ENCODE measurements at places on chromosomes 6 and 20.

DNA sequence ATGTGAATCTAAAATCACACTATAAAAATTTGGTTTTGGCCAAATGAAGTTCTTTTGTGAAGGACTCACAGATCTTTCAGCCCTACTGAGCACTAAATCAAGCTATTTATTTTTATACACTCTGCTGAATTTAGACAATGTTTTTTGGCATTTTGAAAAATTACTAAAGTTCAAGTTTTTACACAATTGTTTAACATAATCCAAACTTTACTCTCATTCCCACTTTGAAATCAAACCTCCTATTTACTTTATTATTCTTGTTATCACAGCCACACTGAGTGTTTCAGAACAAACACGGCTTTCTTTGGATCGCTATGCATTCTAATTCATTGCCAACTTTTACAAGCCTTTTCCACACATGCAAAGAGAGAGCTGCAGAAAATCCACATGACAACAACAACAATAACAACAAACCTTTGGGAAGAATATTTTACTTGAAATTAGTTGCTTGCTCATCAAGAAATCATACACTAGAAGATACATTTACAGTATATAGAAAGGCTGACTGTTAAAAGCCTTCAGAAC is 49.1 kb upstream of the TMEM30A start:
- no peak for DNase-seq

DNA sequence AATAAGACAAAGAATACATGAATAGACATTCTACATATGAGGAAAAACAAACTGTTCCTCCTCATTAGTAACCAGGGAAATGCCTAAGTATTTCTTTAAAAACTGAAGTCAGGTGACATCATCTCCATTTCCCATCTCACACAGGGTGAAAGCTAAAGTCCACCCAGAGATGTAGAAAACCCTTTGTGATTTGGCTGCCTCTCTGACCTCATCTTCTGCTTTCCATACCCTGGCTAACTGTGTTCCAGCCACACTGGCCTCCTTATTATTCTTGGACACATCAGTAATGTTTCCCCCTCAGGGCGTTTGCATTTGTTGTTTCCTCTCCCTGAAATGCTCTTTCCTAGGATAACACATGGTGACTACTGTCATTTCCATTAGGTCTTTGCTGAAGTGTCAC is 40.4 kb downstream of the ESF1 start:
- no peak for DNase-seq

GRCh38 chr20:59006167-59006863 is 739 bp downstream of the CTSZ start:
- DNase-seq, result no peak

DNA sequence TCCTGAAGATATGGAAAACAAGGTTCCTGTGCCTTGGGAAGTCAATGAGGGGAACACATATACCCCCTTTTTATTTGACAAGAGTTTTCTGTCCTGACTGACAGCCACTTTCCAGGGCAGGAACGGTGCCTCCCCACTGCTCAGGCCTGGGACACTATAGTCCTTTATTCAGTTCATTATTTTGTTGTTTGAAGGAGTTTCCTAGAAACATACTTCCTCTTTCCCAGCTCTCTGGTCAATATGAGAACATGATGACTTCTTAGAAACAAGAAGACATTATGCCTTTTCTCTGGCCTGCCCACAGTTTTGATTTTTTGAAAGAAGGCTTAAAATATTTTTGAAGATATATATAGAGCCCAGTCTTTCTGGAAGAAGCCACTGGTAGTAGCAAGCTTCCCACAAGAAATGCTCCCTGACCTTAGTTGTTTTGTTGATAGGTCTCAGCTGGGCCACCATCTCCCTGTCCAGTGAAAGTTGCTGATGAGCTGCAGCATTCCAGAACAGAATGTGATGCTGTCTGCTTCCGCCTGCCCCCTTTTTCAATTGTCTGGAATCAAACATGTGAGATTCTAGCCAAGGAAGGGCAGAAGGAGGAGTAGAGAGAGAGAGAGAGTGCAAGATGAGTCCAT is 350.0 kb upstream of the PRND start:
- DNase-seq, result no peak

DNA sequence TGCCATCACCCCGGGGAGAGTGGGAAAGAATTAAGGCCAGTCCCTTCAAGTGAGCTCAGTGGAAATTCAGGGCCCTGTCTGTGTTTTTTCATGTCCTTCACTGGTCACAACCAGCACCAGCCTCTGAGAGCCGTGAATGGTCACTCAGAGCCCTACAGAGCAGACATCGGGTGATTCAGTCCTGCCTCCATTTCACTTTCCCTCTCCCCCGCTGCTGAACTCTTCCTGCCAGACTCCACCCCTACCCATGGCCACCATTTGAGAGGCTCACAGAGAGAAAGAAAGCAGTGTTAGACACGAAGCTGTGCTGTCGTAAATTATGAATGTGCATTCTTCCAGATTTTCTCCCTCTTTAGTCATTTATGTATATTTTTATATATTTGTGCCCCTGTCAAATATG is 5.4 kb downstream of the R3HDML start:
- no peak for DNase-seq

GRCh38 chr6:53058388-53059195 is 6.6 kb upstream of the FBXO9 start:
- DNase-seq, result no peak

- no peak for DNase-seq
Measured at GRCh38 chr6:159094444-159095252, 49.9 kb upstream of the TAGAP start.

GRCh38 chr6:151733680-151734320 is 73.7 kb upstream of the ESR1 start:
- DNase-seq, result no peak

GRCh38 chr6:151497905-151498304 is 4.1 kb downstream of the CCDC170 start:
- DNase-seq, result no peak

GRCh38 chr20:46204594-46205186 is 86.6 kb downstream of the CD40 start:
- DNase-seq, result no peak

DNA sequence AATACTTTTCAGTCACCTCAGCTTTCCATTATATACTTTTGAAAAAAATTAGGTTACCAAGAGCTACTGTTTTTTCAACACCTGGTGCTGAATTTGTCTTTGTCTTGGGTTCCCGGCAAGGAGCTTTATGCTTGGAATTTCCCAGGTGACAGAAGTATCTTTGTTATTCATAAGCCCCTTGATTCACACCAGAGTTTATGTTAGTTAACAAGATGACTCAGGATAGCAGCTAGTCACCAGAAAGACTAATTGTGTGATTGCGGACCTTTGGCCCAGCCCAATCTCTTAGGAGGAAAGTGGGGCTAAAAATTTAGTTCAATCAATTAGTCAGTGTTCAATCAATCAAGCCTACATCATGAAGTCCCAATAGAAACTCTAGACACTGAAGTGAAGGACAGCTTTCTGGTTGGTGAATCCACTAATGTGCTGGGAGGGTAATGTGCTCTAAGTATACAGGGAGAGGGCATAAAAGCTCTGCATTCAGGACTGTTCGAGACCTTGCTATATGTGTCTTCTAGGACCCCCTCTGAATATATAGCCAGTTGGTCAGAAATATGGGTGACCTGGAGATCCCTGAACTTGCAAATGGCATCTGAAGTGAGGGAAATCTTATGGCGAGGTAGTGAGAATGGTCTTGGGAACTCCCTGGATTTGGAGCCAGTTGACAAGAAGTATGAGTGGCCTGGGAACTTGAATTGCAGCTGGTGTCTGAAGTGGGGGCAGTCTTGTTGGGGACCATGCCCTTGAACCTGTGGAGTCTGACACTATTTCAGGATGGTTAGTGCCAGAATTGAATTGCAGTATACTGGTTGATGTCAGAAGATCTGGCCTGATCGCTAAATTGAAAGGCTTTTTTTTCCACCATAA is 16.2 kb downstream of the TMEM30A start:
- no peak for DNase-seq

- DNase-seq, result no peak
Measured at GRCh38 chr20:21174516-21175239, 48.8 kb downstream of the KIZ start.

DNA sequence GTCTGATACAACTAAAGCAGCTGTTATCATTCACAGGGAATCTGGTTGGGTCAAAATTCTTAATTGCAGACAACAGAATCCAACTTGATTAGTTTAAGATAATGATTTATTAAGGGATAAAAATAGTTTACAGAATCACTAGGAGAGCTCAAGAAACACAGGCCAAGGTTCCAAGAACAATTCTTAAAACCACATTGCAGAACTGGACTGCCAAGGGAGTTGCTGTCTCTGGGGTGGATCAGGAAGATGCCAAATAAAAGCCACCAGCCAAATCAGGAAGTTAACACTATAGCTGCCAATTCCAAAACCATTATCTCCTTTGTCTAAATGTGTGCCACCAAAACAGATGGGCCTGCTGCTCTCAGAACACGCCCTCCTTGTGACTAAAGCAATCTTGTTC is 53.7 kb downstream of the NUDT3 start:
- DNase-seq, result no peak

DNA sequence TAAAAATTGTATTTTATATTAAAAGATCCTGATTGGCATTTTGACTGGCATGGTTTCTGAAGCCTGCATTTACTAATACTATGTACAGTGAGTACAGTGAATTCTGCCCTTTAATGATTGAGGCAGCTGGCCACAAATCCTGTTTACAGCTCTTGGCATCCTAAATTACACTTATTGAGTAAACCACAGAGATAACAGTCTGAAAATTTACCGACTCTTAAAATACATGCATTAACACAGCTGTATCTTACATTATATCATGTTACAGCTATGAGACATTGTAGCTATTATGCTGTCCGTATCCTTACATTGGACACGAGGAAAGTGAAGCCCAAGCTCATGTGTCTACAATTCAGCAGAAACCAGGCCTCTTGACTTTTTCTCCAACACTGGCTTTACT is 90.8 kb downstream of the FAM83B start:
- no peak for DNase-seq

DNA sequence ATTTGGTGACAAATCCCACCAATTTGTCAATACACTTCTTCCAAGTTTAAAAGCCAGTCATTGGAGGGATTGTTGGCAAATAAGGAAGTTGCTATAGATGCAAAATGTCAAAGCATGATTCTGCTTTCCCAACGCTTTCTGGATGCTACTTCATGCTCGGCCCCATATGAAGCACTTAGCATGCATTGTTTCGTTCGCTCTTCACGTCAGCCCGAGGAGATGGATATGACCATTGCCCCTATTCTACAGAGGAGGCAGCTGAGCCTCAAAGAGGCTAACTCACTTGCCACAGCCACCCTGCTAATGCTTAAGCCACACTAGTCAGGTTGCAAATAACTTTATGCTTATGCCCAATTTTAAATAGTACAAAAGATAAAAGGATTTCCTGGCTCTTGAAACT is 2.8 kb upstream of the NXT1 start:
- DNase-seq, result no peak

GRCh38 chr6:90257486-90257738 is 39.2 kb downstream of the BACH2 start:
- no peak for DNase-seq

DNA sequence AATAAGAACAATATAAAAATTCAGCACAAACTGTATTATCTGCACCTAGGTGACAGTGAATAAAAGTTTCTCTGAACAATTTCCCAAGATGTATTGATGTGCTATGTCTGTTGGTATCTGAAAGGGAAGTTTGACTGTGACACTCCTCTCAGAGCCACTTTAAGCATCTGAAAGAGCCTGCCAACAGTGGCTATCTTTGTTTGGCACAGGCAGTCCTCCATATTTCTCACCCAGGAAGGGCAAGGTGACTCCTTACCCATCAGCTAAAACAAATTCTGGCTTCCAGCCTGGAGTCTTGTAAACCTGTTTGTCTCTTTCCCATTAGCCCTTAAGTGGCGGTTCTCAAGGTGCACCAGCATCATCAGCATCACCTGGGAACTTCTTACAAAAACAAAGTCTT is 122.4 kb upstream of the VGLL2 start:
- DNase-seq, result no peak

DNA sequence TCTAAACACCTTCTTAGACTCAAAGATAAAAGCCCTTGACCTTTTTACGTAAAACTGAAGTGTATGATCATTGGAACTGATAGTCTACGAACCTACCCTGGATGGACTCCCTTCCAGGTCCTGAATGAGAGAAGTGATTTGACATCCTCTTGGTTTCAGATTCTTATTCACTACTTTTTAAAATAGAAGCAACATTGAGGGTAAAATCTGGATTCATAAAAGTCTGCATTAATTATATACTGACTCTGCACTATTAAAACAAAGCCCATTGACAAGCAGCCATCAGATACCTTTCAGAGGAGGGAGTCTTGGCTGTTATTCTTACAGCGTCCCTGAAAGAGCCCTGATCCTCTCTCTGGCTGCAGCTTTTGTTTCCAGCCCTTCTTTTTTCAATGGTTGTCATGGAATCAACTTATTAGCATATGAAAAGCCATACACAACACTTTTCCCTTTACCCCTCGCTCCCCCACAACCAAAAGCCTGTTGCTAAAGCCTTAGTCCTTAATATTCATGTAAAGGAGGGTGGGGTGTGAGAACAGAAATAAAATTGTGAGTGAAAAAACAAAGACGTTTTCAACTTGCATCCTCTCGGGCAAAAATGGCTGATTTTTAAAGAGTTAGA is 270.0 kb upstream of the MARCKS start:
- no peak for DNase-seq

DNA sequence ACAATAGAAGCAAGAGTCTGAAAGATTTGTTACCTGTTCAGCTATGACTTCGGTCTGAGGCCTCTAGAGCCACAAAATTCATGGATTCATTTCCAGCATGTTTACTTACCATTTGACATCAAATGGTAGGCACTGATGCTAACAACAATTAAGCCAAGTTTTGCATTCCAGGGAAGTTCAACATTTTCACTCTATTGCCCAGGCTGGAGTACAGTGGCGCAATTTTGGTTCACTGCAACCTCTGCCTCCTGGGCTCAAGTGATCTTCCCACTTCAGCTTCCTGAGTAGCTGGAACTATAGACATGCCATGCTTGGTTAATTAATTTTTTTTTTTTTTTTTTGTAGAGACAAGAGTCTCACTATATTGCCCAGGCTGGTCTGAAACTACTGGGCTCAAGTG is 114.1 kb upstream of the SGK1 start:
- no peak for DNase-seq

GRCh38 chr20:2109425-2110210 is 8.0 kb downstream of the STK35 start:
- no peak for DNase-seq

DNA sequence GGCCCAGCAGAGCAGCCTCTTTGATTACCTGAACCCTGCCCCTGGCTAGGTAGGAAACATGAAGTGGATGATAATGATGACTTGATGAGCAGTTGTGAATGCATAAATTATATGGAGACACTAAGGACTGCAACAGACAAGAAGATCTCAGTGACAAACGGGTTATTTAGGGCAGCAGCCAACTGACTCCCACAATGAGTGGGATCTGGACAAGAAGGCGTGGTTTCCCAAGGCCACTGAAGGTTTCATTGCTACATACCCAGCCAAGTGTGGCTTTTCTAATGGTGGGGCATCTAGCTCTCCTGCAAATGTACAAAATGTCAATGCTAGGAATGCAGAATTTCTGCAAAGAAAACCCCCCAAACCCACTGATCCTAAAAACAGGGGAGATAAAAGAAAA is 29.4 kb downstream of the RING1 start:
- DNase-seq, result no peak
